ENCODE measurements at places on chromosomes 2 and 18. TPM values are rescaled to one million over a fixed set of nuclear protein-coding genes. Genes with fewer than 3 reads are reported as not detected.

DNA sequence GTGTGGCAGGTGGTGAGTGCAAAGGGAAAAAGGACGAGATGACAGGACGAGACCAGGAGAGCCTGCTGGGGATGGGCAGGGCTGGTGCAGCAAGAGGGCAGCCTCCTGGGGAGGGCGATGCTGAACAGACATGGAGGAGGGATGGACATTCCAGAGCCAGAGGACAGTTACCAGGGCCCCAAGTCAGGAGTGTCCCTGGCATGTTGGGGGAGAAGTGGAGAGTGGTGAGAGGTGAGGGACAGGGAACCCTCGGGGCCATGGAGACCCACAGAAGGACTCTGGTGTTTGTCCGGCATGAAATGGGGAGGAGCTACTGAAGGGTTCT is 19.0 kb downstream of the MTERF4 start:
- no peak for DNase-seq

GRCh38 chr2:149716687-149717086 is 129.1 kb upstream of the MMADHC start:
- DNase-seq = no peak

DNA sequence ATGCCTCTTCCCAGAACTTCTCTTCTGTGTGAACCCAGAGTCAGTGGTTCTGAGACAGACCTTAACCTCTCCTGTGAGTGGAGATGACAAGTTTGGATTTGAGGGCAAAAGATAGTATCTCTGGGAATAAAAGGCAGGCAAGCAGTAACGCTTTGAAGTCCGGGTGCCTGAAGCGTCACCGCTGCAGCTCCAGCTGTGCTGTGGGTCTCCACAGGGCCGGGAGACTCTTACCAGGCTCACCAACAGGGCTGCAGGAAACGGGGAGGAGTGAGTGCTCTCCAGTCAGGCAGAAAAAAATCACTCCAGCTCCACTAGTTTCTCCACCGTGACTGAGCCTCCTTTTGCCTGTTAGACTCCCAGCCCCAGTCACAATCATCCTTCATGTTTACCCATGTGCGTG is 79.7 kb upstream of the MAP4K4 start:
- DNase-seq = no peak

- DNase-seq = no peak
Measured at GRCh38 chr18:79010802-79011201, 31.2 kb downstream of the SALL3 start.

GRCh38 chr2:70921031-70921430 is 14.7 kb upstream of the ATP6V1B1 start:
- no peak for DNase-seq

The CABYR gene
- polyA plus RNA-seq = 2.3 TPM

GRCh38 chr2:24642351-24642750 is 150.8 kb downstream of the PTRHD1 start:
- no peak for DNase-seq

The CDH19 gene
- polyA plus RNA-seq = 3.1 TPM

The ERICH2 gene
- 0.88 TPM for polyA plus RNA-seq

DNA sequence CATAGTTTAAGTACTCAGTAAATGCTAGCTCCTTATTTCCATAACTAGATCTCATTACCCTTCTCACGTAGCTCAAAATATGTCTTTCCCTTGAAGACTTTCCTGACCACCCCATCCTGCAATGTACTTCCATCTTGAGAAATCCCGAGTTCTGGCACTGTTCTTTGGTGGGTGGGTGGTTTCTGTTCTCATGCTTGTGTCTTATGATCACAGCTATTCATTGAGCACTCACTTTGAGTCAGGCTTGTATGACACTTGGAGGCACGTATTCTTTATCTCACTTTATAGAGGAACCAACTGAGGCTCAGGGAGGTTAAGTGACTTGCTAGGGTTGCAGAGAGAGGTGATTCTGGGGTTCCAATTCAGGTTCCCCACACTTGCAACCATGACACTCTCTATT is 9.0 kb upstream of the CLIP4 start:
- DNase-seq = no peak

GRCh38 chr2:229350117-229350805 is 79.2 kb upstream of the PID1 start:
- DNase-seq = no peak

All from muscle of leg (tissue), 16 donors.